ENCODE measurements at places on chromosomes 6 and 20.

DNA sequence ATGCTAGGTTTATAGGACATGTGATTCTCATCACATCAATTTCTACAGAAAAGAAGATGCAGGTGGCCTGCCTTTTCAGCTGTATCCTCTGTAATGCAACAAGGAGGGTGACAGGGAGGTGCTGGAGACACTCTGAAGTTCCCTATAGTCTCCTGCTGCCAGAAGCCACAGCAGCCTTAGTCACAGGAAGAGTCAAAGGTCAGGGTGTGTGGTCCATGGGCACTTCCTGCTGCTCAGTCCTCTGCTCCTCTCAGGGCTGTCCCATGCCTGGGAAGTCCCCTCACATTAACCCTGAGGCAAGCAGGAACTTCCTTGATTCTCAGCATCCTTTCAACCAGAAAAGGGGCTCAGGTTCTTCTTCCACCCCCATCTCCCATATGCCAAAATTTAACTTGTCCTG, 144.8 kb upstream of the FOXA2 start:
- DNase-seq = no peak

DNA sequence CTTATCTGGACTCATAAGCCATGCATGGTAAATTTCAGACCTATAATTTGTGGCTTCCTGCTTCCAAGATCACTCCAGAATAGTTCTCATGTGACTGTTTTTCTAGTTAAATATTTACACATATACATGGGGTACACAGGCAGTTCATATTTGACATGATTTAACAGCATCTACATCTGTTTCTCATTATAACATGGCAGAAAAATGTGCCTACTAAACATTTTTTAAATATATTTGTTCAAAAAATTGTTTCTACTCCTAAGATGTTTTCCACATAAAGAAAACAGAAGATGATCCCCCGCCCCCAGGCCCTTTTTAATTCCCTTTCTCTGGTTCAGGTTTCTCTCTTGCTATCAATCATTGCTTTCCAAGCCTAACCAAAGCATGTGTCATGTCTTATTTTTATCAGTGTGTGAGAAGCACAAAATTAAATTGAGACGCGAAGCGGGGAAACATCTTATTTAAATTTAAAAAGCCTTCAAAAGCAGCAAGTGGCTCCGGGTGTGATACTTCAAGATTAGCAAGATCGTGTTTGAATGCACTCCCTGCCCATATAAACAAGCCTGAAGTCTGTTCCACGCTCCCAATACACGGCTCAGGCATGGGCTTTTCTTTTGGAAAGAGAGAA, 37.3 kb downstream of the IPCEF1 start:
- DNase-seq = no peak

- DNase-seq = no peak
Measured at GRCh38 chr6:127606131-127606562, 29.2 kb downstream of the C6orf58 start.

DNA sequence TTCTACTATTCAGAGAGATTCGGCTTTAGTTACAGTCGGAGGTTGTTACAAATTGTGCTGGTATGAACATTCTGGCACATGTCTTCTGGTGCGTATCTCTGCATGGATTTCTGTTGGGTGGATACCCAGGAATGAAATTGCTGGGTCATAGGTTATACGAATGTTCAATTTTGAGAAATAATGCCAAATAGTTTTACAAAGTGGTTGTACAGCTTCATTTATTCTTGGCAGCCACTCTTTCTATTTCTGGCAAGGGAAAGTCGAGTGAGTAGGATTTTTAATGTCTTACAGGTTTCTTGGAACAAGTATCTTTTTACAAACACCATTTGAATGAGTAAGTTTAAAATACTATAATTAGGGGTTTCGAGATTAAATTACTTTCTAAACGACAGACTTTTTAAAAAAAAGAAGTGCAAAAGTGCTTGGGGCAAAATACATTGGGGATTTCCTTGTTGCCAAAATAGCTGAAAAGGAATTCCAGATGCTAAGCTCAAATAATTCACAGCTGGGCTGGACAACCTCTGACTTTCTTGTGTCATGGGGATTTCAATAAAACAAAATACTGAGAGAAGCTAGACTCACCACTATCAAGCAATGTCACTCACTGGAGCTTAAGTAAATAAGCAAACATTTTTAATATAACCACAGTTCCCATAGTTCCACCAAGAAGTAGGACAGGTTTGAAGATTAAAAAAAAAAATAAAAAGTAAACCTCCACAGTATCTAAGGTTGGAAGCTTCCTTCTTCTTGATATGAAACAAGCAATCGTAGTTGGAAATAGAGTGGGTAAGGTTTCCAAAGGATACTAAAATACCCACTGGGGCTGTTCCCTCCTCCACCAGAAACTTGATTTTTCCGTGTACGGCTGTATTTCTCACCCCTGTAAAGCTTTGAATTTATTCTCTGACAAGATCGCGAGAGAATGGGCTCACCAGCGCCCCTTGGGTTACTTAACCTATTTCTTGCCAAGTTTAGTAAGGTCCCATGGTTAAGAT, 21.6 kb upstream of the GFOD1 start:
- DNase-seq = no peak

Measured in activated T-helper 1 cell treated with Interleukin-2 at 50 U/mL for 16 hours (primary cell).